ENCODE measurements at places on chromosomes 5 and 9.
A peak's percentile ranks its signal among the peaks of the same experiment; 100 is the strongest.

DNA sequence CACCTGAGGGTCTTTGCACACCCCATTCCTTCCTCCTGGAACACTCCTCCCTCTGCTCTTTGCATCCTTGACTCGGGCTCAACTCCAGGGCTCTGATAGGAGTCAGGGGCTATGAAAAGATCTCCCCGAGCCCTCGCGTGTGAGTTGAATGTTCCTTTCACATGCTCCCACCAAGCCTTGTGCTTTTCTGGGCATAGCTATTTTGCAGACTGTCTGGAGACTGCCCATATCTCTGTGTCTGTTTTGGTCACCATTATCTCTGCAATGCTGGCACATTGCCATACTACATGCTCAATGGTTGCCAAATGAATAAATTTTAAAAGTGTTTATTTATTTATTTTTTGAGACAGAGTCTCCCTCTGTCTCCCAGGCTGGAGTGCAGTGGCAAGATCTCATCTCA is 56.9 kb upstream of the PLPP1 start:
- no peak for DNase-seq

DNA sequence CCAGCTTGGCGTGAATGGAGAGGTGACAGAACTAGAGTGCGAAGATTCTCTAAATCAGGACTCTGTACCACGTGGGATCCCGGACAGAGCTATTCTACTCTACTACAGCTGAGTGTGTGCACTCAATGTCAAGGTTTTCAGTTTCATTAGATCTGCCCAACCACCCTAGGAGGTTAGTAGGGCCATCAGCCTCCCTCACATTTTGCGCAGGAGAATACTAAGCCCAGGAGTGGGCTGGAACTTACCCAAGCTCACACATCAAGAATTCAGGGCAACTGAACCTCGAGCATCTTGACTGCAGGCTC is 68.3 kb upstream of the TBC1D2 start:
- no peak for DNase-seq

DNA sequence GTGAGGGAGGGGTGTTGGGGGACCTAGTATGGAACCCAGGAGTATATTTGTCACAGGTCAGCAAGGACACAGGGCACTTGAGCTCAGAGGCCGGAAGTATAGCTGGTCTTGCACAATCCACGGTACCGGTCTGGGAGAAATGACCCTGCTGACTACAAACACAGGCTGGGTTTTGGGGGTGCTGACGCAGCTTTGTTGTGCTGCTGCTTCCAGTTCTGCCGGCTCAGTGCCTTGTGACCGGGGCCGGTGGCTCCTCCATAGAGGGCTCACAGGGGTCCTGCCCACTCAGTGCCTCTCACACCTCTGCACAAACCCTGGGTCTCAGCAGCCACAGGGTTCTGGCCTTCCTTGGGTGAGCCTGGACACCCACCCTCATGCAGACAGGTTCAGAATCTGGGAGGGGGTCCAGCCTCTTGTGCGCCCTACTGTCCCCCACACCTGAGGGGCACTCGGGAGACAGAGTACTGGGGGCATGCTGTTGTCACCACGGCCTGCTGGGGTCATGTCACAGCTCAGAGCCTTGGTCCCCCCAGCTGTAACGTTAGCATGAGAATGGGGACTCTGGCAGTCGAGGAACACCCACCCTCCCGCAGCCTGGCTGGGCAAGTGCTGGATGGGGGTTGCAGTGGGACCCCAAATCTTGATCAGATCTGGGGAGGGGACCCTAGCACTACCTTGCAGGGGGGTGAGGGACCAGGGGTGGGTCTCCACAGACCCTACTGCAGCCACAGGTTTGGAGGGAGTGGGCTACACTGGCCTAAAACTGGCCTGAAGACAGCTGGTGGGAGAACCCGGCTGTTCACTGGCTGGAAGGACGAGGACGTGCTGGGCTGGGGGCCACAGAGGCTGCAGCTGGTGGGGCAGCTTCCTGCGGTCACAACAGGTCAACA is 17.7 kb downstream of the NINJ1 start:
- no peak for DNase-seq

DNA sequence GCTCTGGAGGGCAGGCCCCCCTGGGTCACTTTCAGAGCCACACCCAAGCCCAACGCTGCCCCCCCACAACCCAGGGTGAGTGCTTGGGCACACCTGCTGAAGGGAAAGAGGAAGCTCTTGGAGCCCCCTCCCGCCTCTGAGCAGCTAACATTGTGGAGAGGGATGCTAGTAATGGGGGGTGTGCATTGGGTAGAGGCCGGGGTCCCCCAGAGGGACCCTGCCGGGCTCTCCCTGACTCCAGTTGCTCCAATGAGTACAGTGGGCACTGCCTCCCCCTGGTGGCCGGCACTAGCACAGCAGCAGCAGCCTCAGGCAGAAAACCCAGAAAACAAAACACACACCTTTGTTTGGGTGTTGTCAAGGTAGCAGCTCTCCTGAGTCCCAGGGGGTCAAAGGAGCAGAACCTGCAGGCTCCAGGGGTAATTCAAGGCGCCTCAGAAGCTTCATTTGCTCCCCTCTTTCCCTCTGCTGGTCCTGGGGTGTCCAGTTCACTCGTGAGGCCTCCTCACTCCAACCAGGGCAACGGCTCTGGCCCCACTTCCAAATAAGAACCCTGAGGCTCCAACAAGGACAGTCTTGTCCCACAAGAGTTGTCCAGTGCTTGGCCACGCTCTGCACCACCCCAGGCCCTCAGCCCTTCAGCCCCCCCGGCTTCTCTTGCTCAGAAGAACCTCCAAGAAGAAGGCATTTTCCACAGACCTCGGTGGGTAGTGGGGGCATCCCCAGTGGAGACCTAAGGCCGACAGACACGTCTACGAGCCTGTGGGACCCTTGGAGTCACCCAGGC is 16.1 kb downstream of the GBGT1 start:
- peak; percentile 81 for DNase-seq

DNA sequence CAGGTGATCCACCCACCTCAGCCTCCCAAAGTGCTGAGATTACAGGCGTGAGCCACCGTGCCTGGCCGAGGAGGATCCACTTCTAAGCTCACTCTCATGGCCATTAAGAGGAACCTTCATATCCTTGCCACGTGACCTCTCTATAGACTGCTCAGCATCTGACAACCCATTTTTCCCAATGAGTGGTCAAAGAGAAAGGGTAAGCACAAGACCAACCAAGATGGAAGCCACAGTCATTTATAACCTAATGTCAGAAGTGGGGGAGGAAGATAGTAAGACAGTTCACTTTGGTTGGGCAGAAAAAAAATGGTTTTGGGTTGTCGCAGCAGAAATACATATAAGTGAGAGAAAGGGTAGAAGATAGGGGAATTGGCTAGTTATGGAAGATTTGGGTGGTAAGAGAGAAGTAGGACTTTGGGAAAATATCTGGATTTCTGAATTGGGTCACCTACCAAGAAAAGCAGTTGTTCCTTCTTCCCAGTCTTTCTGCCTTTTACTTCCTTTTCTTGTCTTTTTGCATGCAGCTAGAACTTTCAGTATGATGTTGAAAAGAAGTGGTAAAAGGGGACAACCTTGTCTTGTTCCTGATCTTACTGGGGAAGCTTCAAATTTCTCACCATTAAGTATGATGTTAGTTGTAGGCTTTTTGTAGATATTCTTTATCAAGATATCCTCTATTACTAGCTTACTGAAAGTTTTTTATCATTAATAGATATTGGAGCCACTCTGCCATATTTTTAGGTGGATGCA is 15.6 kb downstream of the SNX2 start:
- DNase-seq, result no peak

DNA sequence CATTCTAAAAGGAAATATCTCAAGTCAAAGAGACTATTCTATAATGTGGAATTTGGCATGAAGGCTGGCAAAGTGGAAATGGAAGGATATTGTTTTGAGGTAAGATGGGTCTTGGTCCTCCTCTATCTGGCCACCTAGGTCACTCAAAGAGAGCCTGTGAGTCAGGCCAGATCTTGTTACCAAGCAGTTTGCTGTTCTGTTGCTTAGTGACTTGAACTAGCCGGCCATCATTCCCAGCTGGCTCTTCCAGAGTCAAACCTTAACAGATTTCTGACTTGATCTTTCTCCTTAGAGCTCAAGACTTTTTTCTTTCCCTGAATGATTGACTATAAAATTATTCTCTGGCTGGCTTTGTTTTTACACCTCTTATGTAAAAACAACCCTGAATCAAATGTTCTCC is 136.1 kb downstream of the PDE4D start:
- DNase-seq, result no peak

- DNase-seq, result no peak
Measured at GRCh38 chr9:130254747-130255630, 10.6 kb upstream of the HMCN2 start.

DNA sequence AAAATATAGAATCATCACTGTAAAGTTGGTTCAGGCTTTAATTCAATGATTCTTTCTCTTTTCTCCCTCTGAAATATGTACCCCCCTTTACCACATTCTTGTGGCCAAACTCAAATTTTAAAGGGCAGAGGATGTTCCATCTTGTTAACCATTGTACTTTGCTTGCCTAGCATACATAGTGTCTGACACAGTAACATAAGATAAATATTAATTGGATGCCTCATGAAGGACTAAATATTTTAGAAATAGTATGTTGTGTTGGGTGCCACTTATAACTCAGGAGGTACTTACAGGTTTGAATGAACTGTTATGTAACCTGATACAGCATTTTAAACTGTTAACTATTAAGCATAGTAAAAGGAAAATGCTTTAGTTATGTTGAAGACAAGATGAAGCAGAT is 71.5 kb downstream of the NIPBL start:
- no peak for DNase-seq

- DNase-seq, result no peak
Measured at GRCh38 chr9:135851748-135852147, 55.6 kb downstream of the CAMSAP1 start.

DNA sequence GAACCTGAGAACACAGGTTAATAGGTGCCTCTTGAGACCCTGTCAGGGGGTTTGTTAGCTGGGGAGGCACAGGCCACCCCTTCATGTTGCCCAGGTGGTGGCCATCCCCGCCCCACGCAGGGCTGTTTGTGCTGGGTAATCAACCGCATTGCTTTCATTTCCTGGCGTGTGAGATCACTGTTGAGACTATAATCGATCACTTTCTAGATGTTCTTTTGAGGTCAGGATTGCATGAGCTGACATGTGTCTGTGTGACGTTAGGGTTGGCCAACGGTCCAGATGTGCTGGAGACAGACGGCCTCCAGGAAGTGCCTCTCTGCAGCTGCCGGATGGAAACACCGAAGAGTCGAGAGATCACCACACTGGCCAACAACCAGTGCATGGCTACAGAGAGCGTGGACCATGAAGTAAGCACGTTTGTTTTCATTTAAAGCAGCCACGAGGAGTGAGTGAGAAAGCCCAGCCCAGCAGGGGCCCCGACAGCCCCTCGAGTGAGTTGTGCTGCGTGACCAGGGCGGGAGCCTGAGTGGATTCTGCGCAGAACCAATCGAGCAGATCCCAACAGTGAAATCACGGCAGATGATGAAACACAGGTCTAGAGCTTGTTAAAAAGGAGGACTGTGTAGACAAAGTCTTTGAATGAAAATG is 115.0 kb upstream of the CACNA1B start:
- no peak for DNase-seq

- no peak for DNase-seq
Measured at GRCh38 chr9:86359151-86359879, 5.1 kb upstream of the TUT7 start.

GRCh38 chr5:154356020-154356655 is 89.7 kb upstream of the SAP30L start:
- no peak for DNase-seq

All from cerebellar cortex (tissue), 1 donor.